ENCODE measurements at places on chromosomes 3 and 15.
A peak's percentile ranks its signal among the peaks of the same experiment; 100 is the strongest.

DNA sequence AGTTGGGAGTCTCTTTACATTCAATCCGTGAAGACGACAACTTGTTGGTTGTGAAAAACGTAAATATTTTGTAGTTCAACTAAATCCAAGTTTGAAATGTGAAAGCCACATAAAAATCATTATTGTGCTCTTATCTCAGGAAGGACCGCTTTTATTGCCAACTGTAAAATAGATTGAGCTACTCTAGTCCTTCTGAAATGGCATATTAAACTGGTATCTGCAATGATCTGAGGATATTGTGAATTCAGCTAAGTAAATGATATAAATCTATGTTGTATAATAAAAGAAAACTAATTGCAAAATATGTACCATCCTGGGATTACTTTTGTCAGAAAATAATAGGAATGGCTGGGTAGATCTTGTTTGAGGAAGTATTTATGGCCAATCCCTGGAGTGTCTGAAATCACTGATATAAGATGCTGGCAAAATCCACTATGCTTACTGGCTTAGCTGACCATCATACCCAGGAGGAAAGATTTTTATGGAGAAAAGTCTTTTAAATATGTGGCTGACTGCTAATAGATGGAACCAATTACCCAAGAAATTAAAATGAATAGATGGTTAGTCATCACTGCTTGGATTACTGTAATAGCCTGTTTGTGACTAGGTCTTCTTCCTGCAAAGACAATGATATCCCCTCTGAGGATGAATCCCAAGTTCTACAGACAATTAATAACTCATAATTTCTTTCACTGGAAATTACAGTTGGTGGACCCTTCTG lies 191.8 kb downstream of the SEMA6D start:
- DNase-seq = no peak

DNA sequence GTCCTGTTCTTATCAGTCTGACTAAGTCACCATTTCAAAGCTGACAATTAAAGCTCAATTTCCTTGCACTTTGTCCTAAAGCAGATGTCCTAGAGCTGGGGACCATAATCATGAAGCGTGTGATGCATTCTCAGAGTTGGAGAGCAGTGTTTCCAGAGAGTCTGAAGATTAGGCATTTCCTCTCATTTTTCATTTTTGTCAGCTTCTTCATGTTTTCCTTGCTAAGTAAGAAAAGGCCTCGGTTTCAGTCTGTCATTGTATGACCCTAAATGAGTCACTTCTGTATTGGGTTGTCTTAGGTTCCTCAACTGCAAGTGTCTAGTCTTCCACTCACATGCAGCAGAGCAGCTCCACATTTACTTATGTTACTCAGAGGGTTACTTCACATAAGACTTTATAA lies 257.2 kb upstream of the TPRG1 start:
- DNase-seq = no peak

DNA sequence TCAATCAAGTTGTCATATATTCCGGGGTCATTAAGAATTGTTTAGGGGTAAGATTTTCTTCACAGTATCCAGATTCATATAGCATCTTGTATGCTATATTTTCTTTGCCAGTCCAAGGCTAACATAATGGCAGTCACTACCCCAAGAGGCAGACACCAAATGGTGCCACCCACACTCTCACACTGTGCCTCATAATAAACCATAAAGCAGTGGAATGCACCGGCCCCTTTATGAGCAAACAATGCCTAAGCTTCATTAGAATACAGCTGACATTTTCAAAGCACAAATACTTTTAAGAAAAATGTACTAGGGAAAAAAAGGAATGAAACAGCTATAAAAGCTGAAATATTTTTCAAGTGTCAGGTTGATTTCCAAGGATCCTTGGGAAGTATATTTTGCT lies 121.6 kb downstream of the TFDP2 start:
- DNase-seq = peak; percentile 45

DNA sequence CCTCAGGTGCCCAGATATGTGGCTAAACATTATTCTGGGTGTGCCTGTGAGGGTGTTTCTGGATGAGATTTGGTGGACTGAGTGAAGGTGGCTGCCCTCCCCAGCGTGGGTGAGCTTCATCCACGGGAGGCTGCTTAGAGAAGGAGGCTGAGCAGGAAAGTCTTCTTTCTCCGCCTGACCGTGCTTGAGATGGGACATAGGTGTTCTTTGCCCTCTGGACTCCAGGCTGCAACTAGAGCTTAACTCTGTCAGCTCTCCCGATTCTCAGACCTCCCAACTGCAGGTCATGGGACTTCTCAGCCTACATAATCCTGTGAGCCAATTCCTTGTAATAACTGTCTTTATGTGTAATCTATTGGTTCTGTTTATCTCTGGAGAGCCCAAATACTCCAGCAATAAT lies 34.1 kb downstream of the RAB7A start:
- no peak for DNase-seq

GRCh38 chr3:30350901-30351300 lies 255.5 kb upstream of the TGFBR2 start:
- no peak for DNase-seq

- DNase-seq = no peak
Measured at GRCh38 chr3:20552605-20553275, 366.7 kb upstream of the SGO1 start.

DNA sequence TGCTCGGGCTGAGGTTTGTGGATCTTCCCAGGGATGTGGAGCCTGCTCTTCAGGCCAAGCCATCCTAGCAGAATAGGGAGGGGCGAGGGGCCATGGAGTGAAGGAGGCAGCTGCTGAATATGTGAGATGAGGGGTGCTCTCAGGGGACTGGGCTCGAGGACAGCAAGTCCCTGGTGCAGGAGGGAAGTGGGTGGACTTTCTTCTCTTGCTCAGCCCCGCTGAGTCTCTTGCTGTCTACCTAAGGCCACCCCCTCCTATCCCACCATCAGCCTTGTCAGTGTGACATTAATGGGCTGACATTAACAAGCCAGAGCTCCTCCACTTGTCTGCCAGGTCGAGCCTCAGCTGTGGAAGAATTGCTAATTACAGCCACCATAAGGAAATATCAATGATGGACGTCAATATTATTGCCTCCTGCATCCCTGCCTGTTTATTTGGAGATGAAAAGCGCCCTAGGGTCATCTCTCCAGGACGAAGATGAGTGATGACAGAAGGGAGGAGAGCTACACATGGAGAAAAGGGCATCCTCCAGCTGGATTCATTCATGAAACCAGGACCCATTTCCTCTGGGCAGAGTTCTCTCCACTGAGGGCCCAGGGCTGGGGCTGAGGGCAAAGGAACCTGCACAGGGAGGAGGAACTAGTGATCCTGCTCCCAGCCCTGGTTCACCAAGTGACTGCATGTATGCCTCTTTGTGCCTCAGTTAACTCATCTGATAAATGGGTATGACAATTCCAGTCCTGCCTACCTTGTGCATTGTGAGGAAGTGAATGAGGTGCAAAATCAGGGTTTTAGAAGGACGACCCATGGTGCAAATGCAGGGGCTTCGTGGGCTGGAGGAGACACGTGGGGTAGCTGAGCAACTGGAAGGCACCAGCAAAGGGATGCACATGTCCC lies 34.9 kb upstream of the LINGO1 start:
- DNase-seq = no peak

GRCh38 chr15:63010386-63010785 lies 32.2 kb upstream of the TPM1 start:
- no peak for DNase-seq

DNA sequence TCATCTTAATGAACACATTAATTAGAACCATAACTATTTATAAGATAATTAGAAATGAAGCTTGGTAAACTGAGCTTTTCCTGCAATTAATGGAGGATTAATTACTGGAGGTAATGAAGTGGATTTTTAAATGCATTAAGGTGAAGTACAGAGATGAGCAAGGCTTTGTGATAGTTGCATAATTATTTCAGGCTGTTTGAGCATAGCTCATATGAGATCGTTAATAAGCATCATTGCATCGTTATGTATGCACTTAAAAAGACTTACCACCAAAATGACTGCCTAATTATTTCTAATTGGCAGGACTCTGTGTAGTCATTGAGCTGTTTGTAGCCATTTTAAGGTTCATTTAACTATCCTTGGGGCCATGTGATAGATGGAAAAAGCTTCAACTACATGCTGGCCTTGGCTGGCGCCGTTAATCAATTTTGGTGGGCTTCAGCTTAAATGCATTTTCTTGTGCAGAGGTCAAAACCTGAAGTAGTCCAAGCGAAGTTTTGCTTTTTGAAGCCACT lies 55.3 kb downstream of the RSRC1 start:
- no peak for DNase-seq

- no peak for DNase-seq
Measured at GRCh38 chr3:45169125-45169904, 23.1 kb upstream of the CDCP1 start.

GRCh38 chr15:44319385-44319784 lies 30.9 kb downstream of the GOLM2 start:
- no peak for DNase-seq

- peak; percentile 36 for DNase-seq
Measured at GRCh38 chr15:95995375-95996168, 334.9 kb upstream of the NR2F2 start.

DNA sequence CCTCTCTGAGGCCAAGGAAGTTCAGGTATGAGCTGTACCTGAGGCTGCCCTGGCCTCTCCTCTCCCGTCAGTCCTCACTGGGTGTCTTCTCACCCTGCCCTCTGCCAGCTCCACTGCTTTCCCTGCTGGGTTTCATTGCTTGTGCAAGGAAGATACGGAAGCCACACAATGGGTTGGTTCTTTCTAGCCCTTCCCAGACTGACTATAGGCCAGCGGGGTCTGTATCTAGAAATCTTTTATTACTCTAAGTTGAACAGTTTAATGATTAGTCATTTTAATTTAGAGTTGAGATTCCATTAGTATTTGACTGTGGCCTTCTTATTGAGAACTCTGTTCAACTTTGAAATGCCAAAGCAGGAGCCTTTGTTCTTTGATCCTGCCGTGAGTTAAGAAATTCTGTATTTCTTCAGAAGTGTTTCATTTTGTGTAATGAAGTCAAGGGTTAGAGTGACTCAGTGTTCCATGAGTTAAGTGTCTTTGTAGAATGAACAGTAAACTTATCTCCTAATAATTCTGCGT lies 16.2 kb downstream of the C3orf62 start:
- DNase-seq = no peak

- no peak for DNase-seq
Measured at GRCh38 chr15:82979726-82980125, 6.3 kb upstream of the RAMAC start.

- DNase-seq = no peak
Measured at GRCh38 chr15:97547381-97547780, 413.1 kb upstream of the ARRDC4 start.

- DNase-seq = no peak
Measured at GRCh38 chr15:92709110-92709790, 53.7 kb upstream of the FAM174B start.

DNA sequence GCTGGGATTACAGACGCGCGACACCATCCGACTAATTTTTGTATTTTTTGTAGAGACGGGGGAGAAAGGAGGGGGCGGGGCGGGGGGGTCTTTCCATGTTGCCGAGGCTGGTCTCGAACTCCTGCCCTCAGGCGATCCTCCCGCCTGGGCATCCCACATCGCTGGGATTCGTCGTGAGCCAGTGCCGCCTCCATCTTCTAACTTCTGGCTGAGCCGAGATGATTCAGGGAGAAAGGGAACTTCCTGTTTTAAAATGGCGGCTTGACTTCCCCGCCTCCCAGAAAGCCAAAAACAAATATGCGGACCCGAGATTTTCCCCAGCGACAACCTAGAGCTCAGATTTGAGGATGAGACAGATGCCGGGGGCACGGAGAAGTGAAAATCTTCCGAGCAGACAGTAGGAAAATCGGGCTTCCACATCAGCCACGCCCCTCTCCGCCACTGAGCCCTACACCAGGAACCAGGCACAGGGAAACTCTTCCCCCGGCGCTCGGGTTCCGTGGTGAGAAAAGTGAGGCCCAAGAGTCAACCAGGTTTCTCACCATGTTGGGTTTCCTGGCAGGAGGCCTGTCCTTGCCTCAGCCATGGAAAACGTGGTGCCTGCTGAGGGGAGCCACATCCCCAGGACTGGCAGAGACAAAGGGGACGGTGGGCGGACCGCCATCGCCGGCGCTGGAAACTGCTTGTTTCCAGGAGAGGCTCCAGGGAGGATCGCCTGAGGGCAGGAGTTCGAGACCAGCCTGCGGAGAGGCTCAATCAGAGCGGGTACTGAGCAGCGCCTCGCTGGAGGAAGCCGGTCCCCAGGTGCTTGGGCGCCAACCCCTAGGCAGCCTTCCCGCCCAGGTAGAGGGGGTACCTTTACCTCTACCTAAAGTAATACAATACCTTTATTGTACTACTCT lies 18.7 kb downstream of the CHST14 start:
- no peak for DNase-seq

GRCh38 chr3:164418414-164418813 lies 659.9 kb downstream of the SI start:
- no peak for DNase-seq

DNA sequence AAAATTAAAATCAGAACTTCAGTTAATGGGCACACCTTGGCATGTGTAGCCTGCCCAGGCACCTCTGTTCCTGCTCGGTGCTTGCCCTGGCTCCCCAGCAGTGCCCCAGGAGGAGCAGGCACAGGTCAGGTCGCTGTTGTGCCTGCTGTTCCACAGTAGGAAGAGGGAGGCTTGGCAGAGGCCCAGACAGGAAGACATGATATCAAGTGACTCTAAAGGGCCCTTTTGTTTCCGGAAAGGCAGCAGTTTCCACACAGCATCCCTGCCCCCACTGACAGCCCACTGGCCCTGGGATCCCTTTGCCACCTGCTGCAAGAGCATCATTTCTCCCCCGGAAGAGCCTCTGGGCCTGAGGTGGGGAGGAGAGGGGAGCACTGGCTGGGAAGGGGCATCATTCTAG lies 40.5 kb upstream of the HES1 start:
- peak; percentile 29 for DNase-seq
